ENCODE measurements at places on chromosomes 1 and 21.

DNA sequence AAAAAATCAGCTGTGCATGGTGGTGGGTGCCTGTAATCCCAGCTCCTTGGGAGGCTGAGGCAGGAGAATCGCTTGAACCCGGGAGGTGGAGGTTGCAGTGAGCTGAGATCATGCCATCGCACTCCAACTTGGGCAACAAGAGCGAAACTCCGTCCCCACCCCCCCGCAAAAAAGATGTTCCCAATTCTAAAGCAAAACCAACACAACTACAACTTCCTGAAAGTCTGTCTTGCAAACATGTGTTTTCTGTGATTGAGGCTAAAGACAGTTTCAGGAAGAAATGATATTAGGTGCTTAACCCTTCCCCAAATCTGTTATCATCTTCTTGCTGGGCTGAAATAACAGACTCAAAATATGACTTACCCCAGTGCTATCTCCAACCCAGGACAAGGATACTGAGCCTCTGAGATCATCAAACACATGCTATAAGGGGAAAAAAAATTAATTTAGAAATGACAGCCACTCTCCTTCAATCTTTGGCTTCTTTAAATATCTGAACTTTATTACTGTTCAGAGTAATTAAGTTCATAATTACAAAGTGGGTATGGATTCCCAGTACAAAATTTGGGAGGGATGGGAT is 28.5 kb downstream of the SORT1 start:
- DNase-seq: no peak

DNA sequence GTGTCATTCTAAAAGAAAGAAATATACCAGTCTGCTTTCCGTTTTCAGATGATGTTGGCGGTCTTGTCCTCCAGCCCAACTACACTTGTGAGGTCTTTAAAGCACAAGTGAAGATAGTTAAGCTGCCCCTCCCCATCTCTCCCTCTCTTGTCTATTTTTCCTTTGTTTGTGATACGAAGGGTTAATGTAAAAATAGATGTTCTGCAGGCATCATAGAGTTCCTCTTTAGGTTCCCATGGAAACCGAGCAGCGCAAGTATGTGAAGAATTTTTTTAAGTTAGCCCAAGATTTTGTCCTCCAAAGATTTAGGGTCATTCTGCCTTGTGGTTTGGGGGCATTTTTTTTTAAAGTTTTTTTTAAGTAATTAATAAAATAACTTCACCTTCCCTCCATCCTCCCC is 232.4 kb upstream of the AJAP1 start:
- DNase-seq: no peak

DNA sequence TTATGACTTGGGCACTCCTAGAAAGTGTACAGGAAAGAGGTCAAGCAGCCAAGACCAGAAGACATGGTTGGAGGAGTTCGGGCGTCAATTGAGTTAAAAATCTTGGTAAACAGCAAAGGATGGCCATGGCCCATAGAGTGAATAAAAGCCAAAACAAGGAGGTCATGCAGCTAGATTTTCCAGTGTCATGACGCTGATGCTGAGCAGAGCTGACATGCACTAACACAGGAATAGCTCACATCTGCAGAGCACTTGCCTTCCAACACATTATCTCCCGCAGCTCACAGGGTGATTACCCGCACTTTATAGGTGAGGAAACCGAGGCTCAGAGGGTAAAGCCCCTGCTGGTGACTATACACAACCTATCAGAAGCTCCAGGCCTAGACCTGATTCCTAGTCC is 49.7 kb downstream of the TRABD2B start:
- no peak for DNase-seq

DNA sequence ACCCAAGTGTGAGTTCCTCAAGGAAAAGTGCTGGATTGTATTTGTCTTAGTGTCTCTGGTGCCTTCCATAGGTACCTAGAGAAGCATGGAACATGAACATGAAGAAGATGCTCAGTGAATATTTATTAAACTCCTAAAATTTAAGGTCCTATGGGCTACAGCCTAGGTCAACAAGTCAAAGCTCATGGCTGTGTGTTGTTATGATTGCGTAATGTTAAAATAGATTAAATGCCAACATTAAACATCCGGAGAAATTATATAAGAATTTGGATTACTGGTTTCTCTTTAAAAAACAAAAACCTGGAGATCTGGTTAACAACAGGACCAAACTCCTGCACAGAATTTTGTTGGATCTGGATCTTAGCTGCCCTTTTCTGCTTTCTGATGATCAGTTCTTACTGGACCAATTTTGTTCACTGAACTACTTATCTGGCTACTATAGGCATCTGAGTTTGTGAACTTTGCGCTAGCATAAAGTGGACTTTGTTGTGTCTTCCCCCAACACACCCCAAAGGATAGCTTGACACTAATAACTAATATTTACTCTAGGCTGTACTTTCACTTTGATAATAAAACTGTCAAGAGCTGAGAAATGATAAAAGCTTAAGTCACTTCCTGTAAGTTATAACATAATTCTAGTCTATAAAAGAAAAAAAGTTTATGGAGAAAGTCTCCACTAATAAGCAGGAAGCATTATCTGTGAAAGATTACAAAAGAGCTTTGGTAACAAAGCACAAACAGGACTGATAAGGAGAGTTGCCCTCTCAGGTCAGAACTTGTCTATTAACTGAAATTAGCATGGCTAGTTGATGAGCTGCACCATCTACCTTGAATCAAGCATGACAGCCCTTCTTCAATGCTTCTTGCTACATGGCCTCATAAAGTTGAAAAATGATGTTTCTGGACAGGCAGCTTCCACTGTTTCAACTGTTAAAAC is 20.7 kb downstream of the F5 start:
- DNase-seq: no peak

- DNase-seq: no peak
Observed at GRCh38 chr1:145786271-145786670, 37.6 kb downstream of the RNF115 start.

- DNase-seq: no peak
Observed at GRCh38 chr1:9449110-9449627, 90.1 kb upstream of the SLC25A33 start.

DNA sequence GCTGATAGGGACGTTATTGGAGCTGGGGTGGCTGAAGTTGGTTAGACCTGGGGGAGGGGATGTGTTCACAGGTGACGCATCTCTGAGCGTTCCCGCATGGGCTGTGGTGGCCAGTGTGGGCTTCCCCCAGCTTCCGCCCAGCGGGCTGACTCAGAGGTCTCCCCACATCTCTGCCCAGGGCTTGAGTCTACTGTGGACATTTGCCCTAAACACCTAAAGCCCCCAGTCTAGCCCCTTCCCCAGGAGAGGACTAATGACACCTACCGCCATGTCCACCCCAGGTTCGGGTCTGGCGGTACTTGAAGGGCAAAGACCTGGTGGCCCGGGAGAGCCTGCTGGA is 2.0 kb downstream of the AGRN start:
- no peak for DNase-seq

DNA sequence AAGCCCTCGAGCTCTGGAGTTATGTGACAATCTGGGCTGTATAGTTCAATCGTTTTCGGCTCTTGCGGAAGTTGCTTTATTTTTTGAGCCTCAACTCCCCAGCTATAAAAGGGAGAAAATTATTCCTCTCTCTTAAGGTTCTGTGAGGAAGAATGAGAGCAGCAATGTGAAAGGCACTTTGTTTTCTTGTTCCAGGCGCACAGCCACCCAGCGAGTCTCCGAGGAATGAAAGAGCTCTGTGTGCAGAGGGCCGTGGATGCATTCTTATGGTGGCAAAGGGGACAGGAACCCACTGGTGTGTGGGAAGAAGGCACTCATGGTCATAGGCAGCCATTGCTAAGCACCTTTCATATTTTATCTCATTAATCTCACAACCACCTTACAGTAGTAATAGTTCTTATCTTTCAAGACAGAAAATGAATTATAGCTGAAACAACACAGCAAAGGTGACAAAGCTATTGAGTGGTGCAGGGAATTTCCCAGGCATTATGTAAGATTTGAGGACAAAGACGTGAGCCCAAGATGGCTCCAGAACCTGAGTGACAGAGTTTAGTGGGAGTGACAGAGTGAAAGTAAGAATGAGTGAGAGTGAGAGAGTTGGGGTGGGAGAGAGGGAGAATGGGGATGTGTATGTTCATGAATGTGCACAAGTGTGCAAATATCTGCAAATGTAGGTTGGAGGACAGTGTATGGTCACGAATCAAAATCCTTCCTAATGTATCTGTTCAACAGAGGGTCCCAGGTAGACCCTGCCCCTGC is 9.4 kb downstream of the CYP2J2 start:
- DNase-seq: no peak

GRCh38 chr21:44267655-44268142 is 6.0 kb upstream of the DNMT3L start:
- DNase-seq: no peak

DNA sequence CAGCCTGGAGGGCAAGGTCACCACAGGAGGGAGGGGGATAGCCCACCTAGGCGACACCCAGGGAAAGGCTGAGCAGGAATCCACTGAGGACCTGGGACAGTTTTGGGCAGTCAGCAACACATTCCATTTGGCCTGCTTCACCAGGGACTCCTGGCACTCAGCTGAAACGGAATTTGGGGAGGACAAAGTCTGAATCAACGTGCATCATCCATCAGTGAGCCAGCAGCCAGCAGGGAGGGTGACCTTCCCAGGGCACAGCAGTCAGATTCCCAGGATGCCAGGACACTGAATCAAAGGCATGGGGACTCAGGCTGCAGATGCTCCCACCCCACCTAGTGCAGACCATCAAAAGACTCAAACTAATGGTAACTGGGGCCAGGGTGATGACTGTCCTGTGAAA is 4.6 kb downstream of the SH3BP5L start:
- no peak for DNase-seq

DNA sequence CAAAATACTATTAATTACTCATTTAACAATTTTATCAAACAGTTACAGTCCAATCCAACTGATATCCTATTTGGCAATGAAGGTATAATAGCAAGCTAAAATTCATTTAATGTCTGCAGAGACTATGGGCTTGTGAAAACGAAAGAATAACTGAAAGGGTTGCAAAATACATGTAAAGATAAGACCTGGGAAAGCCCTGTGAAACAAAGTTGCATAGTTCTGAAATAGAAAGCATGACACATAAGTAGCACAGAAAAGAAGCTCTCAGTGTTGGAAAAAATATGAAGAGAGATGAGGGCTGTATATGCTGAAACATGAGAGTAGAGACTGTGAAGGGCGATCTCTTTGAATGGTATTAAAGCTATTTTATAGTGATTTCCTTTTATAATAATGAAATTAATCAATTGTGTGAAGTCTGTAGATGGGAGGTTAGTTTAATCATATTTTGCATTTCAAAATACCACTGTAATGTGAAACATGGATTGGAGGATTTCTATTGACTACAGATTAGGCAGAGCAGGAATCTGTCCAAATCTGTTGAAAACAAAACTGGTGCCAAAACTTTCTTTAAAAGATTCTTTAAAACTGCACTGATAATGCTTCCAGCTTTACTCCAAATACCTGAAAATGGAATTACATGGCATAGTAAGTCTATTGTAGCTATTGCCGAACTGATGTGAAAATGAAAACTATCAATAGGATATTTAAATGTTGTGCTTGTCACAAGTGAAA is 1518.9 kb upstream of the B3GALT2 start:
- DNase-seq: no peak

GRCh38 chr1:201500670-201501120 is 6.2 kb downstream of the CSRP1 start:
- no peak for DNase-seq

DNA sequence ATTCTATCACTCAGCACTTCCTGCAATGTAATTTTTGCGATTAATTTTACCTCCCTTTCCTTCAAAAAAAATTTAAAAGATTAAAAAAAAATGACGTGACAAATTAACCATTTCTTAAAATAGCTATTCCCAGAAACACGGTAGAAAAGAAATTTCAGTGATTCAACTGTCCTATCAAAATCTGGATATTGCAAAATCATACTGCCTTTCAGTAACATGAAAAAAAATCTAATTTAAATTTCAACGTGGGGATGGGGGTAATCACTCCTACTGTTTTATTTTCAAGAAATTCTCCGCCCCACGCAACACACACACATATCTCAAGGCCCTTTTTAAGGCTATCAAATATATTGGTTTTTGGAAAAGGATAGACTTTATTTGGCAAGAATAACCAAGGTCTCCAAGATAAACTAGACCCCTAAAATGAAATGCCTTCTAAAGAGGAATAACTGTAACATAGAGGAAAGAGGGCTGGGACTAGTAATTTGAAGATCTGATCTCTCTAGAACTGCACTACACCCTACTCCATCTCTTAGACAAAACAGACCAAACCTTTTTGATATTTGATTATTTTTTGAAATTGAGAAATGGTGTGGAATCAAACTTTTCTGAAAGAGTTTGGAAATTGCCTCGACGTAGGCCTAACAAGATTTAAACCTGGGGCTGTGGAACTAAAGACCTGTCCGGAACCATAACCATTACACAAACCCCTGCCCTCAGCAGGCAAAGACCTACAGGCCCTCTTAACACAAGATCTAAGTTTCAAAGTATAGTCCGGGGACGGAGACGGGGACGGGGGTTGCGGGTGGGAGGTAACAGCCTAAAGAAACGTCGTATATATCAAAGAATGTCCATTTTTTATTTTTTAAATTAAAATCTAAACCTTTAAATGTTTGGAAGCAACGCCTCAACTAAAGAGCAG is 941 bp downstream of the ARNT start:
- DNase-seq: no peak

- DNase-seq: no peak
Observed at GRCh38 chr21:33981391-33982101, 65.9 kb upstream of the ATP5PO start.

DNA sequence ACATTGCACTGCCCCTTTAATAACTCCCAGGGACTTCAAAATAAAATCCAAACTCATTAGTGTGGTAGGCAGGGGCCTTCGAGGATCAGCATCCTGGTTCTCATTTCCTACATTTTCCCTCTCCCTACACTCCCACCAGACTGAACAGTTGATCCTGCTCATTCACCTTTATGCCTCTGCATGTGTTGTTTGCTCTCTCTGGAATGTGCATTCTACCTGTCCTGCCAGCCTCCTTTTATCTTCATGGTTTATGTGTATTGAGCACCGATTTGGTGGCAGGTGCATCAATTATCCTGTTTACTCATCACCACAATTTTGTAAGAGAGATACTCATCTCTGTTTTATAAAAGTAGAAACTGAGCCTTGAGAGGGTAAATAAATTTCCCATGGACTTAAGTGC is 125.0 kb downstream of the ADSS2 start:
- no peak for DNase-seq

DNA sequence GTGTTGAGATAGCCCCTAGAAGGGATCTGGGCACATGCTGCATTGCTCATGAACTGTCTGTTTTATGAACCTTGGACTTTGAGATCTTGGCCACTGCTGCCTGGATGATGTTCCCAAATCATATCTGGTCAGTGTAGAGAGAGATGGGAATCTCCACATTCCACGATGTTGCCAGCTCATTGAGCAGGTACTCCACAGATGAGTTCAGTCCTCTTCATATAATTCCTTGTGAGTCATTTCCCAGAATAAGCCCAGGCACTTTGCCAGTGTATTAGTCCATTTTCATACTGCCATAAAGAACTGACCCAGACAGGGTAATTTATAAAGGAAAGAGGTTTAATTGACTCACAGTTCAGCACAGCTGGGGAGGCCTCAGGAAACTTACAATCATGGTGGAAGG is 254.0 kb upstream of the RUNX1 start:
- DNase-seq: no peak

- DNase-seq: no peak
Observed at GRCh38 chr1:228144193-228144992, 4.3 kb downstream of the GUK1 start.
